Esophagus mucosa (tissue), 1 donor: ENCODE measurements at places on chromosomes 7 and 10.

DNA sequence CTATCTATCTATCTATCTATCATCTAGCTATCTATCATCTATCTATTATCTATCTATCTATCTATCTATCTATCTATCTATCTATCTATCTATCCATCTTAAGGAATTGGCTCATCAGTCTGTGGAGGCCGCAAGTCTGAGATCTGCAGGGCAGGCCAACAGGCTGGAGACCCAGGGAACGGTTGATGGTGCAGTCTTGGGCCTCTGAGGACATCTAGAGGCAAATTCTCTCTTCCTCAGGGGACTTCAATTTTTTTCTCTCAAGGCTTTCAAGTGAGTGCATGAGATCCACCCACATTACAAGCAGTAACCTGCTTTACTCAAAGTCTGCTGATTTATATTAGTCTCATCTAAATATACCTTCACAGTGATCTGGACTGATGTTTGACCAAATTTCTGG lies 197.0 kb downstream of the GLRX3 start:
- no peak for ATAC-seq

DNA sequence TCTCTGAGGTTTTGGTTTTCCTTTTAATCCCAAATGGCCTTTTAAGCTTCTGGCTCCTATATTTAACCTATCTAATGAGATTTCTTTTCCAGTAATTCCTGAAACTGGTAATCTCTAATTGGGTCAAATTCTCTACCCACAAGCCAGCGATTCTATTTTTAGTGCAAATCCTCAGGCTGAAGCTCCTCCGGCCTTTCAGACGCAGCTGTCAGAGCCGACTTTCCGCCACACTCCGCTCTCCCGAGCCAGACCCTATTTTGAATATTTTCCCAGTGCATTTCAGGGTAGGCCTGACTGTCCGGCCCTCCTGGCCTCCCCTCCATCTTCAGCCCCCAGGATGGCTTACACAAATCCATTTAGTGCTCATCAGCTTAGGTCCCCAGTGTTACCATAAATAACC lies 9.7 kb upstream of the ADCY1 start:
- ATAC-seq, result no peak

- peak; percentile 98 for ATAC-seq
Observed at GRCh38 chr10:90179696-90180407, 478.5 kb downstream of the KIF20B start.

- ATAC-seq, result no peak
Observed at GRCh38 chr7:74138334-74138867, 35.8 kb upstream of the EIF4H start.

DNA sequence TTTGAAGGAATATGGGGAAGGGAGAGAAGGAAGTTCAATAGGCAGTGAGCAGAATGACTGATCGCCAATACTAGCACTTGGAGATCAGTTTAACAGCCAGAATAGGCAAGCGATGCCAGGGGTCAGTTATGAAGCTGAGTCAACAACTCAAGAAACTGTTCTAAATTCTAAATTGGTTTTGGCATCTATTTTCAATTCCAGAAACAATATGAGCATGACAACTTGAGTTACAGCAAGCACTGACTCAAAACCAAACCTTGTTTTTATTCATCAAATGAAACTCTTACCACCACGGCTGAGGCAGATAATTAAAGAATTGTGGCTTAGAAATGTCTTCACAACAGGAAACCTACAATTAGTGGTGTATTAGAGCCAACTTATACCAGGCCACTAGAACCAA lies 180.5 kb upstream of the ASAH2 start:
- no peak for ATAC-seq

DNA sequence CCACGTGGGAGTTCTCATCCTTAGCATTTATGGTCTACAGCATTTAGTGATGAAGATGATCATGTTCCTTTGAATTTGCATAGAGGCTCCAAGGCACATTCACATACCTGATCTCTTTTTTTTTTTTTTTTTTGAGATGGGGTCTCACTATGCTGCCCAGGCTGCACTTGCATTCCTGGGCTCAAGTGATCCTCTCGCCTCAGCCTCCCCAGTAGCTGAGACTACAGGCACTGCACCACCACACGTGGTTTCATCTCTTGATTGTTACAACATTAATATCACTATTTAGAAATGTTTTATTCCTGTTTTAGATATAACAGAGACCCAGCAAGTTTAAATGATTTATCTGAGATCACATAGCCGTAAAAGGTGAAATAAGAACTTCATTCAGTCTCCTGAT lies 13.8 kb downstream of the CDHR3 start:
- no peak for ATAC-seq

DNA sequence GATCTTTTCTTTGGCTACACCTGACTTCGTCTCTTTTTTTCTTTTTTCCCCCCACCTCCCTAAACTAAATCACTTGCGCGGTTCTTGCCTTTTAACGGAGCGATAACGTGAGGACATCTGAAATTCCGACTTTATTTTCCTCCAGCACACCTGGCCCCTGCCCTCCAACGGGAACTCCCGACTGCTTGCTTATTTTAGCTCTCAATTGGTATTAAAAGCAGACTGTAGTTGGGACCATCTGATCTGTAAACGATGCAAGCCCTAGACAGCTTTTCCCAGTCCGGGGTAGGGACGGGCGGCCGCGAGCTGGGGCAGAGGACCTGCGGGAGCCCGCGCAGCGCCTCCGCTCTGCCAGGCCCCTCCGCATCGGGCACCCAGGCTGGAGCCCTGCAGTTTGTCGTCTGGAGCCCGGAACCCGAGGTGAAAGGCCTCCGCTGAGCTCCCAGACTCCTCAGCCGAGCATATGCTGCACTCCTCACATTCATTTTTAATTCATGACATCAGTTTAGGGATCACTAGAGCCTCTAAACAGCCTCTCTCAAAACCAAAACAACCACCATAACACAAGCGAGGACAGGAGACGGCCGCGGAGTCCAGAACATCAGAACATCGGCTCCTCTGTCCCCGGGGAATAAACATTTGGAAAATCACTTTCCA lies 10.0 kb upstream of the EMX2 start:
- ATAC-seq, result no peak

GRCh38 chr10:85967594-85967993 lies 399.0 kb downstream of the GRID1 start:
- no peak for ATAC-seq

DNA sequence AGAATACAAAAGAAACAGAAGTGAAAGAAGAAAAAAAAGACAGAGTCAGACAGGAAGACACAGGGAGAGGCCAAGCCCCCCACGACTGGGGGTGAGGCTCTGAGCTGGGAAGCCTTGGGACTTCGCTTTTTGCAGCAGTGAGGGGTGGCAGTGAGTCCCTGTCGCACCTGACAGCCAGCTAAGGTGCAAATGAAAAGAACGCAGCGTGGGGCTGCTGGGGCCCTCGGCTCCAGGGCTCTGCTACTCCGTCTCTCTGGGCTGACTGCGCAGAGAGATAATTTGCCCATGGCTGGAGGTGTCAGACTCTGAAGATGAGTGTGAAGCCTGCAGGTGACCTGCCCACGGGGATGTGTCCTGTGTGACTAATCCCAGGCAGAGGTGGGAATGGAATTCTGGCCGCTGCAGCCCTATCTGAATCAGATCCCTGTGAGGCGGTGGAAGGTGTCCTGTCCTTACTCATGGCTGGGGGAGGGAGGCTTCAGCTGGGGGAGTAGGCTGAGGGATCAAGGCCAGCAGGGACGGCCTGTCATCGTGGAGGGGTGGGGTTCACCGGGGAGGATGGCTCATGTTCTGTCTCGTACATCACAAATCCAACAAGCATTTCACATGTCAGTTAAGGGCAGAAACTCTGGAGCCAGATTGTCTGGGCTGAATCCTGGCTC lies 96.4 kb downstream of the SLIT1 start:
- no peak for ATAC-seq

DNA sequence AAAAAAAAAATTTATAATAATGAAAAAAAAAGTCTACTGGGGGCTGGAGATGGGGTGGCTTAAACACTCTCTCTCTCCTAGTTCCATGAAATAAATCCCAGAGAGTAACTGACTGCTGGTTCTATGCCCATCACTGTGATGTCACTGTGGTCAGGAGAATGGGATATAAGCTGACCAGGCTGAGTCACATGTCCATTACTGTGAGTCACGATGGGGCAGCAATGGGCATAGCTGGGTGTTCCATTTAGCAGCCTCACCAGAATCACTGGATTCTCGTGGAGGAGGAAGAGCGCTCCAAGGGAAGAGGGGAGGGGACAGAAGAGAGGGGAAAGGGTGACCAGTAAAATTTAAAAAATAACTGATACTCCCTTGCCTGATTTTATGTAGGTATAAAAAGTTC lies 37.1 kb downstream of the MASTL start:
- peak; percentile 55 for ATAC-seq

DNA sequence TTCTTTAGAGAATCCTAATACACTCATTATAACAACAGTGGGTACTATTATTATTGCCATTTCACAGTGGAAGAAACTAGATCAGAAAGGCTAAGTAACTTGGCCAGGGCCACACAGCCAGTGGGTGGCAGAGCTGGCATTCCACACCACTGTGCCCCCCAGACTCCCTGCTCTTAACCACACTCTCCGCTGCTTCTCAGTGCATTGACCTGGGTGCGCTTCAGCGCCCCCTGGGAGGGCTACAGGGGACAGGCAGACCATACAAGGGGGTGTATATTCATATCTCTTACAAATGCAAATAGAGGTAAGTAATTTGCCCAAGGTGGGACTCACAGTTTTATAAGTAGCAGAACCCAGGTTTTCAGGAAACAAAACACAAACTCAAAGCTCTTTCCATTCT lies 77.0 kb upstream of the NMT2 start:
- ATAC-seq, result no peak

- ATAC-seq, result no peak
Observed at GRCh38 chr7:69433081-69433480, 165.2 kb upstream of the AUTS2 start.
